ENCODE measurements at places on chromosomes 6 and 20. TPM values are rescaled to one million over a fixed set of nuclear protein-coding genes. Genes with fewer than 3 reads are reported as not detected.

The XRN2 gene
- 90.0 TPM for polyA plus RNA-seq

The MBOAT1 gene
- 17.5 TPM for polyA plus RNA-seq

DNA sequence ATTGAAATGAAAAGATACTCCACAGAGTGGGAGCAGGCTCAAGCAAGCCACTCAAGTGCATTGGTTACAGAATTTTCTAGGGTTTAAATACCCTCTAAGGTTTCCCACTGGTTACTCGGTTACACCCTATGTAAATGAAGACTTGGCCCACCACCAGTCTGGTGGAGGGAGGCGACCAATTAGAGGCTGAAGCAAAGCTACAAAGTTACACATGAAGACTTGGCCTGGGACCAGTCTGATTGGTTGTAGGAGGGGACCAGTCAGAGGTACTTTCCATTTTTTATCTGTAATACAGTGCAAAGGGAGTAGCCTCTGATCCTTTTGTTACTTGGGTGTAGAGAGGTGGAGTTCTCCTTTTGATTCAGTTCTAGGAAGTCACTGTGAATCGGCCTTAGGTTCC is 7.6 kb downstream of the SRSF12 start:
- no peak for DNase-seq

DNA sequence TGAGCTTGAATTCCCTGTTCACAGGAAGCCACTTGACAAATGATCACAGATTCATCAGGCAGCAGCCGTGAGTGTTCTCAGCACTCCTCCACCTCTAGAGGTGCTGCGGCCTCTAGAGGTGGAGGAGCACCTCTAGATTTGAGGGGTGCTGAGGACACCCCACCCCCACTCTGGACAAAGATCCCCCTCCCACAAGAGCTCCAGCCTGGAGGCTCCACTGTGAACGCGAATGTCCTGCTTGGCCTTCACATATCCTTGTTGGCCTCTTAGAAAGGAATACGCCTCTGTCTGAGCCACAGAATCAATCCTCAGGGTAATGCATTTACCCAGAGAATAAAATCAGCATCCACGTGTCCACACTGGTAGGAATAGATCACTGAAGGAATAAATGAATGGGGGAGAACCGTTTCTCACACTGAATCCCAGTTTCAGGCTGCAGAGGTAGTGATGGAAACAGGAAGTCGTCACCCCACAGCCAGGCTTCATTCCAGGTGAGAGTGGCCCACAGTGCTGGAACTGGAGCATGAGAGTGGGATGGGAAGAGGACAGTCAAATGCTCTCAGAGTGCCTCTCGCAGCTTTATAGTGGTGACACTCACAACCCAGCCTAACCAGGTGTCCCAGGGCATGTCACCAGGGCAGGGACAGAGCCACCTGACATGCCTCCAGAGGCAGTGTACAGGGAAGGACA is 16.6 kb downstream of the NPEPL1 start:
- DNase-seq: peak; percentile 22

The PCSK2 gene
- 0.32 TPM for polyA plus RNA-seq

The FGD2 gene
- polyA plus RNA-seq: 4.0 TPM

DNA sequence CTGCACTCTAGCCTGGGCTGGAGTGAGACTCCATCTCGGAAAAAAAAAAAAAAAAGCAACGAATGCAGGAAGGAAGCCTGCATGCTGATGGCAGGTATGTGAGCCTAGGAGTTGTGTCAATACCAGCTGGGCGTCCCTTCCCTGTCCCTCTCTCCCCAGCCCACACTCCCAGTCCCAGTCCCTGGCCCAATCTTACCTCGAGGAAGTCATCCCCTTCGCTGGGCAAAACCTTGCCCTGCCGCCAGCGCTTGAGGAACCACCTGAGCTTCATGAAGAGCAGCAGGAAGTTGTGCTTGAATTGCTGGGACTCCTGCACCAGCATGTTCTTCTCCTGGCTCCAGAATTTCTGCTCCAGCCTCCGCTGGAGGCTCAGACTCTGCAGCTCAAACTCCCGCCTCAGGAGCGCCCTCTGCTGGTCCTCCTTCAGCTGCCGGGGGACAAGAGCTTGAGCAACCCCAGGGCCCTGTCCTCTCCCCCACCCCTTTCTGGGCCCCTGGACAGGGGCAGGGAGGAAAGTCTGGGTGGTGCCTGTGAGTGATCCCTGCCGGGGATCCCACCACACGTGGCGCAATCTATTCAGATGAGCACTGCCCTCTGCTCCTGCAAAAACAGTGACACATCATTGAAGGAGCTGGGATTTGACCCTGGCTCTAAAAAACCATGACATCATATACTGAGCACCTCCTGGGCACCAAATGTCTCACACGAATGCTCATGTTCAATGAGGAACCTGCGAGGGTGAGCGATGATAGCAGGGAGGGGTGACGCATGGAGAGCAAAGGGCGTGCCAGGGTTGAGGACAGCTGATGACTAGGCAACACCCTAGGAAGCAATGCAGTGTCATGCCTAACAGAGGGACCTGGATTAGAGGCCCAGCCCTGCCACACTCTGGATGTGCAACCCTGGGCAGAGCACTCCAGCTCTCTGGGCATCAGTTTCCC is 35.0 kb upstream of the DSN1 start:
- DNase-seq: peak; percentile 67

DNA sequence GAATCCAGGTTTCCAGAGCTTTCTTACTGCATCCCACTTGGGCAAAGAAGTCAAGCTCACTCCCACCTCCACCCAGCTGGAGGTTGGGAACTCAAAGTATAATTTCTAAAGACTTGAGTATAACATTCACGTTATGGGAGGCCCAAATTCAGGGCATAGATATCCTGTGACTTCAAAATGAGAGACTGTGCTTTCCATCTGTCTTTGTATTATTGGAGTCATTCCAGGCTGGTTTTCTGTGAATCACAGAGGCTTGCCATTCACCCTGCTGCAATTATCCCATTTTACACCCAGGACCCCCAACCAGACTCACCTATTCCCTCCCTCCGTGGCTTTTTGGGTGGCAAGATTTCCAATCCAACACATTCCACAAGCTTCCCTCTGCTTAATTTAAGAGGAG is 19.3 kb upstream of the SRC start:
- no peak for DNase-seq

DNA sequence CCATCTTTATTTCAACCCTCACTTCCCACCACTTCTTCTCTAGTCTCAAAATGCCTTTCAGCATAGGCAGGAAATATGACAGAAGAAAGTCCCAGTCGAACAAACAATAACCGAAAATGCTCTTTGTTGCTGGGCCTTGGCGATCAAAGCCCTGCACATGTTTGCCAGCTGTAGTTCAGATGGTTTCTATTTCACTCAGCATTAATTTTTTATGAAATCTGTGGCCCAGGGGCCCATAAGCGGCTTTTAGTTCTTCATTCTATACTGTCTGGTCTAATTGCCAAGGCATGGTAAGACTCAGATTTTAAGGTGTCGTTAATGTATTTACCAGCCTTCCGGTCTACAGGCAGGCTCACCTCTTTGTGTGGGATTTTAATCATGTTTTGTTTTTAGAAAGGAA is 10.9 kb upstream of the F13A1 start:
- no peak for DNase-seq

- no peak for DNase-seq
These were observed 157.7 kb upstream of the AKAP12 start for GRCh38 chr6:151082079-151082478.

The OXT gene
- polyA plus RNA-seq: not detected

The ABT1 gene
- 16.9 TPM for polyA plus RNA-seq

DNA sequence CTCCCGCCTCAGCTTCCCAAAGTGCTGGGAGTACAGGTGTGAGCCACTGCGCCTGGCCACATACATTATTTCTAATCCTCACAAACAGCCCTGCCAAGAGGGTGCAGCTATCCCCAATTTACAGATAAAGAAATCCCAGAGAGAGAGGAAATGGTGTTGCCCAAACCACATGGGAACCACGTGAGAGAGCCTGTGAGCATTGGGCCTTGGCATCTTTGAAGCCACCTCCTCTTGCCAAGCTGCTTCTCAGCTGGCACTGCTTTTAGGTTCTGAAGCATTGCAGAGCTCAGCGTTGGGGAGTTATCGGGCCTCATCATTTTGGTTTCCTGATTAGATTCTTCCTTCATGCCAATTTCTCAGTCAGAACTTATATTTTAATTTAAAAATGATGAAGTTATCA is 80.3 kb downstream of the CTNNBL1 start:
- DNase-seq: no peak

DNA sequence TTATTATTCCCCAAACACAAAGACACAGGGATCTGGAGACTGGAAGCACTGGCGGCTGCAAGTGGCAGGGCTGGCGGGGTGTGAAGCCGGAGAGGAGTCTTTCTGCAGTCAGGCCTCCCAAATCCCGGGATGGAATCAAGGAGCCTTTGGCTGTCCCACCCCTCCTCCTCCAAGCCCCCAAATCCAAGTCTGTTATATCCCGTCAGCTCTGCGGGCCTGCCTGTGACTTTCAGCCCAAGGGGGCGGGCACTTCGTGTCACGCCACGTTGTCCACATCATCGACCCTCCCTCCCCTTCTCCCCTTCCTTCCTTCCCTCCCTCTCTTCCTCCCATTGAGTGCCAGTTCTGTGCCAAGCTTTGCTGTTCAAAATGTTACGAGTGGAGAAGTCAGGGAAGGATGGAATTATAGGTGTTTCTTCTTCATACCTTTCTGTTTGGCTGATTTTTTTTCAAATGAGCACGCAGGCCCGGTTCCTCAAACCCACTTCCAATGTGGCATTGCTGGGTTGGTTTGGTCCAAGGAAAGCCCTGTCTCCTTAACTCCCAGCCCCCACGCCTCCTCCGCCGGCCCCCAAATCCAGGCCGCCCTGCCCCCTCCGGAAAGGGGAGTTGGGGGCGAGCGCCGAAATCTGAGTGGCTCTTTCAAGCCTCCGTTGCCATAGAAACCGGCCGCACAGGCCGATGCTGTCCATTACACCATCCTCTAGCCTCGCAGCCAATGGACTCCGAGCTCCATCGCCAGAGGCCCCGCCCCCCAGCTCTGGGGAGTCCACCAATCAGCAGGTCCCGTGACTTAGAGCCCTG is 12.7 kb downstream of the ZCCHC3 start:
- peak; percentile 99 for DNase-seq

The FHL5 gene
- polyA plus RNA-seq: 4.0 TPM

The MMUT gene
- polyA plus RNA-seq: 45.7 TPM

The FAM162B gene
- 73.9 TPM for polyA plus RNA-seq

The UST gene
- polyA plus RNA-seq: 9.6 TPM

DNA sequence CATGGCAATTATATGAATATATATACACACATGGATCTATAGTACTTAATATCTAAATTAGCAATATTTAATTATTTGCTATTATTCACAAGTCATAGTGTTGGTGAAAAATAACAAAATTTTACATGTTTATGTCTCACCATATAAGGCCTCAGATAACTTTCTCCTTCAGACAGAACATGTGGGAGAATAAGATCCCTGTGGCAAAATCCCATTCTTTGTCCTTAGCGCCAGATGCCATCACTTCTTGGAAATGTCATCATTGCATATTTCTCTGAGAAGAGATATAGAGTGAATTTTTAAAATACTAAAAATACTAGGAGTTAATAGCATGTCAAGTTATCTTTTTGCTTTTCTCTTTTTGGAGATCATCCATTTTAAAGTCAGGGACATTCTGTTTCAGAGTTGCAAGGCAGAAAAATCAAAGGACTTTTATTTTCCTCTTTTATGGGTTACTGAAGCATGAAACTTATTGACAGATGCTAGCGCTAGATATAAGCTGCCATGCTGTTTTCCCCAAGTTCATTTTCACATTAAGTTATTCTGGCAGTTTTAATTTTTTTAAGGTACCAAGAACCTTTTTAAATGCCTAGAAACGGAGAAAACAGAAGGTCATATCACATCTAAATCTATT is 30.4 kb upstream of the STXBP5 start:
- DNase-seq: no peak

DNA sequence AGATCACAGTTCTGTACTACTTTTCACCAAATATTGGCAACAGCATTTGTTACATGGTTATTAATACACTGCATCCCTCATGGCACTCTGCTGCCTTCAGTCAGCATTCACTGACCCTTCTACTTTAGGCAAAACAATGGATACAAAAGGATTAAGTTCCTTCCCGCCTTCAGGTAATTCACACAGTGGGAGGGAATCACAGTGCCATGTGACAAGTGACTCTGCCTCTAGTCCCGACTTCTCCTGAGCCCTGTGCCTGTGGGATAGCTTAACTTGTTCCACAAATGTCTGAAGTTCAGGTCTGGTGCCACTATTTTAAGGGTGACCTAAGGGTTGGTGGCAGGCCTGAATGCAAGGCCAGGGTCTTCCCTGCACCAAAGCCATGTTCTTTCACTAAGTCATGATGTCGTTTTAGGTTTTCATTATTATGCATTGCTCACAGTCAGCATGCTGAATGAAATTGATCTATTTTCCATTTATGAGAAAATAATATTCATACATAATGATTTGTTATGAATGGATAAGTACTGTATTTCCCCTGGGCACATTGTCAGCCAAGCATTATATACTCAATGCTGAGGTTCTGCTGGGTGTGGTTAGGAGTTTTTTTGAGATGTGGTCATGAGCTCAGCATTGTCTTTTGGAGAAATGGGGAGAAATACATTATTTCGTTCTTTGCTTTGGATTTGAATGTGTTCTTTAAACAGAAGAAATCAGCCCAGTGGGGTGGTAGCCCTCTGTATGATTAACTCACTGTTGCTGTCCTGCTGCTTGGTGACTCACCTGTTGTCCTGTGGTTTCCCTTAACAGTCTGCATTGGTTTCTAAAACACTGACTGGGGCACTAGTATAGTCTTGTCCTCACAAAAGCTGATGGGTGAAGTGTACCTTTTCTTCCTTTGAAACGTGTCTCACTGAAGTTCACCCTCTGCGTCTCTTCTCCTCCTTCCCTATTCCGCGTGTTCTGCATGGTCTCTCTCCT is 66.4 kb downstream of the AFDN start:
- no peak for DNase-seq

The MCHR2 gene
- not detected for polyA plus RNA-seq

The TRIM31 gene
- polyA plus RNA-seq: not detected

The ENPP1 gene
- polyA plus RNA-seq: 1.8 TPM

GRCh38 chr20:8234580-8234979 is 102.5 kb downstream of the PLCB1 start:
- no peak for DNase-seq

DNA sequence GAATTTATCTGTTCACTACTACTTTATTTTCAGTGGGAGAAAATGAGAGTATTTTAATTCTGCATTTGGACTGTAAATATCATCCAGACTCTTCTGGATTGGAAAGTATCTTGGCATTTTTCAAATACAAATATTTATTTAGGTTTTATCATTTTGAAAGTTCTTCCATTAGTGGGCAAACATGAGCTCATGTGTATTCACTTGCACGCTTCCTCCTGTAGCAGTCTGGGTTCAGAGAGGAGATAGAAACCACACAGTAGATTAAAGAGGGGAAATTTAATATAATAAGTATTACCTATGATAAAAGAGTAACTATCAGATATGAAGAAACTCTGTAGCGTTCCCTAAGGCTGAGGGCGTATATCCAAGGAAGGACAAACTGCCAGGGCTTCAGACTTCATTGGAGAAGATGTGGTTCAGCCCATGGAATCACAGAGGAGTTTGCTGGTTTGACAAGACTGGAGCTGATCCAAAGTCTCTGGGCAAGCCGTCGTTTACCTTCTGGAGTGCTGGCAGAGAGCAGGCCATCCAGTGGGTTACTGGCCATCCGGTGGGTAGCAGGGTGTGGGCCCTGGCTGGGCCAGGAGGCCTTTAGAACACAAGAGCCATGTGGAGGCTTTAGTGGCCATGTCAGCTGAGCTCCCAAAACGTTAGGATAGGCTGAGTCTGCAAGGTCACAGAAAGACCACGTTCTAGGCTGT is 44.3 kb downstream of the KCNS1 start:
- DNase-seq: no peak

Measured in left lung (tissue), 14 donors.